Fibroblast of skin of left quadriceps (primary cell): ENCODE measurements at places on chromosomes 6 and 20.

- peak; percentile 83 for DNase-seq
These were observed 354.1 kb downstream of the RFPL4B start for GRCh38 chr6:112701201-112701600.

- no peak for DNase-seq
These were observed 62.2 kb upstream of the DDR1 start for GRCh38 chr6:30821862-30822784.

GRCh38 chr6:13400772-13401171 is 72.4 kb upstream of the TBC1D7 start:
- DNase-seq = no peak

DNA sequence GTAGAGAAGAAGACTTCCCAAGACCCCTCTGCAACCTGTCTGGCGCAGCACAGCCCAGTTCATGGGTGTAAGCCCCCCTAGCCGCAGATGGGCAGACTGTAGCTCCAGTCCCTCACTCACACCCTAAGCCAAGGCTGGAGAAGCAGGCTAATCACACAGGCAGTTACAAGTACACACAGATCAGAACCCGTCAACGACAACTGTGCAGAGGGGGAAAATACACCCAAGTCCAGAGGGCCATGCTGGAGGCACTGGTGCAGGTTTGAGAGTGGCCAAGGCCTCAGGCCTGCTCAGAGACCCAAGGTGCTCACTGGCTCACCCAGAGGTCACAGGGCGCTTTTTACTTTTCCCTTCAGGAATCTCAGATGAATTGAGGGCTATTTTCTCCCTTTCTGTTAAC is 106.1 kb downstream of the NOL4L start:
- DNase-seq = no peak

GRCh38 chr6:42339991-42340401 is 111.7 kb downstream of the TRERF1 start:
- no peak for DNase-seq

DNA sequence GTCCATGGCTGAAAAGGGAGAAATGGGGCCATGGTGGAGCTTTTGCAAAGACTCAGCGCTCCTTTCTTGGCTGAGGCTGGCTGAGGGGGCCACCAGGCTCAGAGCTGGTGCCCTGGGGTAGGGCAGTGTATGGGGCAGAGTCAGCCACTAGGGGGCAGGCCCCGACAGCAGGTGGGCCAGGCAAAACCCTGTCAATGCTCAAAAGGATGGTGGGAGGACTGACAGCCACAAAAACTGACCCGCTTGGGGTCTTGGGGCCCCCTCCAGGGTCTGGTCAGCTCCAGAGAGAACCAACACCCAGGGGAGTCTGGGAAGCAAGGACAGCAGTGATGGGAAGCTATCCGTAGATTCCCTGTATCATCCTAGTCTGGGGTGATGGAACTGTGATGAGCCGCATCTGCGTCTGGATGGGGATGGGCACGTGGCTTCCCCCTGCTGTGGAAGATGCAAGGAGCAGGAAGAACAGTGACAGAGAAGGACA is 306.9 kb downstream of the DHX35 start:
- DNase-seq = no peak

DNA sequence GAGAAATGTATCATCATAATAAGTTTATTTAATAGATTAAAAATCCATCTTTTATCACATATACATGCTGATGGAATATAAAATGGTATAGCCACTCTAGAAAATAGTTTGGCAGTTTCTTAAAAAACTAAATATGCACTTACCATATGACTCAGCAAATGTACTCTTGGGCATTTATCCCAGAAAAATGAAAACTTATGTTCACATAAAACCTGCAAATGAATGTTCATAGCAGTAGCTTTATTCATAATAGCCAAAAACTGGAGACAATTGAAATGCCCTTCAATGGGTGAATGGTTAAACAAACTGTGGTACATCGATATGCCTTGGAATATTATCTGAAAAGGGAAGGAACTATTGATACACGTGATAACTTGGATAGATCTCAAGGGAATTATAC is 6.4 kb upstream of the NCOA7 start:
- no peak for DNase-seq

GRCh38 chr6:148768646-148769270 is 21.9 kb downstream of the UST start:
- DNase-seq = no peak

DNA sequence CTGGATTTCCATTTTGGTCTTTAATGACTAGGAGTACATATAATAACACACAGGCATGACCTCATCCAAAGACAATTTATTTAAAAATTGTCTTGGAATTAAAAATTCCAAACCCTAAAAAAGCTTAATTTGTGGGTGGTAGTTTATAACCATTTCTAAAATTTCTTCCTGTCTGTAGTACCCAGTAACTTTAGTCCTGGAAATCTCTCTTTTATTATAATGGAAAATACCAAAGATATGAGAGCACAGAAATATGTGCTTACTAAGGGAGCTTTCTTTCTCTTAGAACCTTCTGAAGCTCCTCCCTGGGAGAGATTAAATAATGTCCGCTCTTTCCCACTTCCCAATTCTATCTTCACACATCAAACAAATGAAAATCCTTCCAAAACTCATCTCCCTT is 70.5 kb upstream of the PRL start:
- DNase-seq = no peak

DNA sequence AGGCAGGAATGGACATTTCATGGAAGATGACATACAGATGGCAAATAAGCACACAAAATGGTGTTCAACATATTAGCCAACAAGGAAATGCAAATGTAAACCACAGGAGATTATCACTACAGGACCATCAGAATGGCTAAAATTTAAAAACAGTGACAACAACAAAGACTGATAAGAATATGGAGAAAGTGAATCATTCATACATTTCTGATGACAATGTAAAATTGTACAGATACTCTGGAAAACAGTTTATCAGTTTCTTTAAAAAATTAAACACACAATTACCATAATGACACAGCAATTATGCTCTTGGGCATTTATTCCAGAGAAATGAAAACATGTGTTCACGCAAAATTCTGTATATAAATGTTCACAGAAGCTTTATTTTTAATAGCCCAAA is 105.8 kb upstream of the RUNX2 start:
- no peak for DNase-seq

DNA sequence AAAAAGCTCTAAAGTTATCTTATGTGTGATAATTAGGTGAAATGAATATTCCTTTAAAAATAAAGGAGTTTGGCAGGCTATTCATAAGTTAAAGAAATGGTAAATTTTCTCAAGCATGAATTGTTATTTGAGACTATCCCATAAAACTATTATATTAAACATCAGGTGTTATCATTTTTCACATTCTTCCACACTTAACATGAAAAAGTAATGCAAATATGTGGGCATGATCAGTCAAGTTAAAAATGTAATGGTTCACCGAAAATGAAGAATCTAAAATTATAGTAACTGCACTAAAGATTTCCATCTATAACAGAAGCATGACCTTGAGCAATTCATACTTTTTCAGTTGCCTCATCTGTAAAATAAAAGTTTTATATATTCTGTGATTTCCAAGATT is 110.8 kb downstream of the KHDRBS2 start:
- DNase-seq = no peak

- DNase-seq = no peak
These were observed 427 bp downstream of the GINM1 start for GRCh38 chr6:149566410-149567193.

DNA sequence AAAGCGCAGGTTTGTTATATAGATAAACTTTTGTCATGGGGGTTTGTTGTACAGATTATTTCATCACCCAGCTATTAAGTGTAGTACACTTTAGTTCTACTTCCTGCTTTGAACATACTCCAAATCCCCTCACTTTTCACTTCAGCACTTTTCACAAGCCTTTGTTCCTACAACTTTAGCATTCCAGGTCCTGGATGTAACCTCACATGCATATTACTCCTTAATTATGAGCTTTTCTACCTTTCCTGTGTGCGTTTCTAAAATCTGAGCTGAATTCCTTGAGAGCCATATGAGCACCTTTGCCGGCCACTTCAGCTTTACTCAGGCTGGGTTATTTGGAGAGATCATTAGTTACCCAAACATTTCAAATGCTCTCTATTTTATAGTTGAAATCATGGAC is 179.2 kb upstream of the TNFAIP3 start:
- no peak for DNase-seq

- no peak for DNase-seq
These were observed 433.7 kb downstream of the MAFB start for GRCh38 chr20:40255365-40255764.

DNA sequence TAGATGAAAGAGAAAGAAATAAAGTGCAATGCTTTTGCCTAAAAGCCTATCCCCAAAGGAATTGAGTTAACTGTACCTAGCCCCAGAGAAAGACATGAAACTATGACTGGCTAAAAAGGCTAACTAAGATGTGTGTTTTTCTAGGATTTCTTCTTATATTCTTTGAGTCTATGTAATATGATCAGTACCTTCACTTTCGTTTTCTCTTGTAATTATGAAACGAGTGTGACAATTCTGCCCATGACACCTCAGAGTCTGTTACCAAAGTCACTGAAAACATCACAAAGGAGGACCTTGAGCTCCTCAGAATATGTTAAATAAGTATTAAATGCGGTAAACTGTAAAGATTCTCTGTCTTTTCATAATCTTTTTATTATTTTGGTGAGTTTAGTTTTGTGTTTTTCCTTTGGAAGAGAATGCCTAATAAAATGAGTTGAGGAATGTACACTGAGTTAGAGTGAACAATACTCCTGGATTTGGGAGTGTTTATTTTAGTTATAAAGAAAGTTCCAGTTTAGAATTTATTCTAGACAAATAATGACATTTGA is 141.3 kb downstream of the FUT9 start:
- no peak for DNase-seq

- DNase-seq = no peak
These were observed 59.0 kb downstream of the RIPOR2 start for GRCh38 chr6:24876499-24877465.

DNA sequence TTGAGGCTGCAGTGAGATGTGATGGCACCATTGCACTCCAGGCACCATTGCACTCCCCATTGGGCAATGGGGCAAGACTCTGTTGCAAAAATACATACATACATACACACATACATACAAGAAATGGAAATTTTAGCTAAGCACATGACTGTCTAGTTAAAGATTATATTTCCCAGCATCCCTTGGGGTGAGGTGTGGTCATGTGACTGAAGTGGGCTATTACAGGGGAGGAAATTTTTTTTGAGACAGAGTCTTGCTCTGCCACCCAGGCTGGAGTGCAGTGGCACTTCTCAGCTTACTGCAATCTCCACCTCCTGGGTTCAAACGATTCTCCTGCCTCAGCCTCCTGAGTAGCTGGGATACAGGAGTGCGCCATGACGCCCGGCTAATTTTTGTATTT is 32.0 kb upstream of the HMGA1 start:
- DNase-seq = no peak

DNA sequence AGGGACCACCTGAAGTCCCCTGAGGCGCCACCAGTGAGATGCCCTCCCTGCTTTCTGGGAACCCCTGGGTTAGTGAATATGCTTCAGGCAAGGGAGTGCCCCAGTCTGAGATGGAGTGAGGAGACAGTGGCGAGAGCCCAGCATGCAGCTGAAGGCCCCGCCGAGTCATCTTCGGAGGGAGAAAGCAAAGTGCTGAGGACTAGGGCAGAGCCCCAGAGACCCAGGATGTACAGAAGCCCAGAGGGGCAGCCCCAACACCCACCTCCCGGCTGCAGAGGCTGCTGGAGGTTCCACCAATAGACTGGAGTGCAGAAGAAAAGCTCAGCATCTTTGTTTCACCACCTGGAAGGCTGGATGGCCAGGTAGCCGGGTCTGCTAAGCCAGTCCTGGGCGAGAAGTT is 14.1 kb downstream of the ANKRD60 start:
- no peak for DNase-seq

- DNase-seq = no peak
These were observed 11.0 kb upstream of the ADAM33 start for GRCh38 chr20:3692706-3693294.

- DNase-seq = no peak
These were observed 2.1 kb downstream of the SALL4 start for GRCh38 chr20:51800060-51800871.

DNA sequence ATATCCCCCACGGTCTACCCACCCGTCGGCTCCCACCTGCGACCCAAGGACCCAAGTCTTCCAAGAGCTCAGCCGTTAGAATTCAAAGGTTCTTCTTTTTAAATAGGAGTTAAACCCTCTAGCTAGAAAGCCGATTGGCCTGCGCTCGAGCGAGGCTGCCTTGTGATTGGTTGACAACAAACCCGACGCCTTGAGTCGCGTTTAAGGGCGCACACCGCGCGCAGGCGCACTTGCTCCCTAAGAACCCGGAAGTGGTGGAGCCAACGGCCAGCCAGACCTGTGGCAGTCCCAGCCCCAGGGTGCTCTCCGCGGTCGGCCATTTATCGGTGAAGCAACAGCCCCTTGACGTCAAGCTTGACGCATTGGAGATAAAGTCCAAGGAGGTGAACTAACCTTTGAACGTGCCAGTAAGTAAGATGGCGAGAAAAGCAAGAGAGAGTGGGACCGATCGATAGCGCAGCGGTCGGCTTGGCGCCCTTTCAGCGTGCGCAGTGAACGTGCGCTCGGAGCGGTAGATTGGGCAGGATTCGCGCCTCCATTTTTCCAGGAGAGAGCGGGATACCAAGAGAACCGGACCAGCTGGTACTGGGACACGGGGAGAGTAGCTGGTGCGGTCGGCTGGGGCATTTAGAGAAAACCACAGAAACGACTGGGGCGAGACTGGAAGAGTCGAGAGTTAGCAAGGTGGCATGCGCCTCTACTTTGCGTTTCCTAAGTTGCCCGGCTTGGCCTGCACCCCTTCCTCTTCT is at the start of the genes AURKA and CSTF1:
TSS of gene AURKA (minus strand) at position 84 of the 749 bp plus-strand sequence. CDS start 4,018 bp downstream, outside the sequence.
TSS of gene CSTF1 (plus strand) at position 514 of the 749 bp plus-strand sequence. CDS start 2,908 bp downstream, outside the sequence.
- DNase-seq = peak; percentile 98

DNA sequence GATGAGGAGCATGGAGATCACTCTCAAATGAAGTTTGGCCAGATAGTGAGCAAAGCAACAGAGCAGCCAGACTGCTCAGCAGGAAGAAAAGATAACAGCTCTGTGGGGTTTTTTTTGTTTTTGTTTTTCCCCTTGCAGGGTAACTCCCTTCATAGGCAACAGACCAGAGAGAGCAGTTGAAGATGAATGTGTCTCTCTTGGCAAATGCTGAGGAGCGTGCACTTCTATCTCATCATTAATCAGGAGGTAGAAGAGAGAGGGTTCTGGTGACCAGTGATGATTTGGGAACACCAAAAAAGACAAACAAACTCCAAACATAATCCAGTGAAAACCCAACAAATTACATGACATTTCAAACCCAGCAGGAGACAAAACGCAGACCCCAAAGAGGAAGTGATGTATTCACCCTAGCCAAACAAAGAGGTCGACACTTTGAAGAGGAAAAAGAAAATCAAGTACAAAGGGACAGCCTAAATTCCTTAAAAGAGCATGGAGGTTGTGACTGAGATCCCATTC is 66.2 kb upstream of the RREB1 start:
- DNase-seq = no peak

DNA sequence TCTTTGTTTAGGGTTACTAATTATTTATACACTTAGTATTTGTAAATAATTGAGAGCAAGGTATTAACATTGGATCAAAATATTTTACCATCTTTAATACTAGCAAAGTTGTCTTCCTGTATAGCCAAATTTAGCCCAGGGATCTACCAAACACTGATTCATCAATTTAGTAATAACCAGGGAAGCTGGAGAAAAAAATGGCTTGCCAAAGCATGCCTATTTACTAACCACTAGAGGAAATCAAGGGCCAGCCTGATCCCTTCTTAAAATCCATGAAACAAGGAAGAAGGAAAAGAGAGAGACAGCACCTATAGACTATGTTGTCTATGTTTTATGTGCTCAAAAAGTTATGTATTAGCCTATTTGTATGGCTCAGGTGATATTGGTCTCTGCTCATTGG is 450.3 kb upstream of the GJE1 start:
- DNase-seq = no peak

- DNase-seq = no peak
These were observed 3.3 kb upstream of the TREML4 start for GRCh38 chr6:41224800-41225199.
